ENCODE measurements at places on chromosomes 3 and 15. TPM values are rescaled to one million over a fixed set of nuclear protein-coding genes. Genes with fewer than 3 reads are reported as not detected.

GRCh38 chr15:65791335-65792137 lies 557 bp downstream of the DENND4A start:
- no peaks in the 10 kb centered on the region for H3K27me3 ChIP-seq
- peak overlapping the region; percentile 96 for H3K27ac ChIP-seq
- DNase-seq, result peak; percentile 48
- H3K4me1 ChIP-seq, result peaks cover 30% of the 10 kb centered on the region

DNA sequence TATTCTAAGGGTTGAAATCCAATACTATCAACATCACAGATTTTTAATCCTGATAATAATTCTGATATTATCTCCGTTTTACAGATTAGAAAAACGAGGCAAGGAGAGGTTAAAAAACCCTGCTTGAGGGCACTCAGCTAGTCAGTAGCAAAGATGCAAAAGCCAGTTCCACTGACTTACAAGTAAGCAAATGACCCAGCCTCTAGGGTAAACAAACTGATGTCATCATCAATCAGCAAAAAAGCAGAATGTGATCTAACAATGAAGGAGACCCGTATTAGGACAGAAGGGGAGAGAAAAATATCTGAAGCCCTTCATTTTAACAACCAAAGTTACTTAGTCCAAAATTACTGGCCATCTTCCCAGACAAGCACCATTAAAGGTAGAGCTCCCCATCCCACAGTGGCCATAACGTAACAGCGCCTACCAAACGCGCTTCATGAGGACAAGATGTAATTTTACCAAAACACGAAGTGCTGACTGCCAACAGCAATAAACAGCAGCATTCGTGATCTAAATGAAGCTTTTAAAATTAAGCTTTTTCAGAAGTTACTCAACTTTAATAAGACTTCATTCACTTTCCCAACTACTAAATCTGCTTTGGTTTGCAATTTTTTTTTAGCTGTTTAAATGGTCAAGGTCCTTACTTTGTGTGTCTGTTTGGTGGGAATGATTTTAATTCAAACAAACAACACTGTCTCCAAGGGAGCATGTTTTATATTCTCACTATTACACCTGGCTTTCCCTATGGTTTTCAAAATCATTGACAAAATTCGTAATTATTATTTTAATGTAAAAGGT lies 176.6 kb downstream of the OSBPL10 start:
- H3K4me3 ChIP-seq, result no peak overlapping the region
- H3K36me3 ChIP-seq, result no peaks in the 10 kb centered on the region
- H3K27me3 ChIP-seq, result no peaks in the 10 kb centered on the region

DNA sequence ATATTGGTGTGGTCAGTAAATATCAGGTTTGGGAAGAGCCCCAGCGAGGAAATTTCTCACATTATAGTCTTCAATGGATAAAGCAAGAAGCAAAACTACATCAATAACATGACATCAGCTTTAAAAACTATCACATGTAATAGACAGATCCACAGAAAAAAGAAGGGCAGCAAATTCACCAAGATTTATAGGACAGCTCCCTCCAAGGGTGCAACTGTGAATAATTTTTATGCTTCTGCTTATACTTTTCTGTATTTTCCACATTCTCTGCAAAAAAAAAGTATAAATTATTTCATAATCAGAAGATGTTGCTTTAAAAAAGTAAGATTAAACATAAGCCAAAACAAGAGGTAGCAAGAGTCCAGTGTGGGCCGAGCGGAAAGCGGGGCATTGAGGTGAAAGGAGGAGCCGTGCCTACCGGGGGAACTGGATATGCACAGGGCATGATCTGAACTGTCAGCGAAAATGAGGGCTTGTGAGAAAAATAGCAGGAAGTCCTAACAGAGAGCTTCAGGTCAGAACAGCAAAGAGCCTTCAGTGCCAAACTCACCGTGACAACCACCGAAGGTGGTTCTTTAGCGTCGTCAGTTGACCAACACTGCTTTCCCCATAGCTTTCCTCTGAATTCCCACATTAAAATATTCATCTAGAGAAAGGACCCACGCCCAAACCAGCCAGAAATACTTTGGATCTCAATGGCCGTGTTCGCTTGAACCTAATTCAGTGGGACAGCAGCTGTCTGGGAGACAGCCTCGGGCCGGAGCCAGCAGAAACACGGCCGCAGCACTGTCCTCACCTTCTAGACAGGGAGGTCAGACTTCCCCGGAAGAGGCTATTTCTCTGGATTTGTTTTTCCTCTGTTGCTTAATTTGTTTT lies 59.8 kb downstream of the FAM174B start:
- no peaks in the 10 kb centered on the region for H3K36me3 ChIP-seq
- H3K4me3 ChIP-seq, result no peak overlapping the region
- no peak overlapping the region for H3K27ac ChIP-seq
- DNase-seq, result no peak
- H3K4me1 ChIP-seq, result peaks cover 9% of the 10 kb centered on the region

ST8SIA2 gene
- 19.7 TPM for total RNA-seq

GRCh38 chr15:99155961-99156443 lies 51.1 kb downstream of the SYNM start:
- H3K36me3 ChIP-seq, result peaks cover 25% of the 10 kb centered on the region
- peaks cover 1% of the 10 kb centered on the region for H3K4me1 ChIP-seq
- H3K4me3 ChIP-seq, result no peak overlapping the region
- no peaks in the 10 kb centered on the region for H3K27me3 ChIP-seq

GRCh38 chr3:111081008-111081545 lies 9.5 kb downstream of the NECTIN3 start:
- no peak overlapping the region for H3K4me3 ChIP-seq
- H3K27me3 ChIP-seq, result no peaks in the 10 kb centered on the region
- peaks cover 11% of the 10 kb centered on the region for H3K4me1 ChIP-seq
- H3K27ac ChIP-seq, result no peak overlapping the region
- no peaks in the 10 kb centered on the region for H3K36me3 ChIP-seq

- H3K27ac ChIP-seq, result peak overlapping the region; percentile 92
- H3K4me1 ChIP-seq, result peaks cover 22% of the 10 kb centered on the region
- peaks cover 5% of the 10 kb centered on the region for H3K36me3 ChIP-seq
Measured at GRCh38 chr3:129663045-129663446, 56.6 kb upstream of the PLXND1 start.

DNA sequence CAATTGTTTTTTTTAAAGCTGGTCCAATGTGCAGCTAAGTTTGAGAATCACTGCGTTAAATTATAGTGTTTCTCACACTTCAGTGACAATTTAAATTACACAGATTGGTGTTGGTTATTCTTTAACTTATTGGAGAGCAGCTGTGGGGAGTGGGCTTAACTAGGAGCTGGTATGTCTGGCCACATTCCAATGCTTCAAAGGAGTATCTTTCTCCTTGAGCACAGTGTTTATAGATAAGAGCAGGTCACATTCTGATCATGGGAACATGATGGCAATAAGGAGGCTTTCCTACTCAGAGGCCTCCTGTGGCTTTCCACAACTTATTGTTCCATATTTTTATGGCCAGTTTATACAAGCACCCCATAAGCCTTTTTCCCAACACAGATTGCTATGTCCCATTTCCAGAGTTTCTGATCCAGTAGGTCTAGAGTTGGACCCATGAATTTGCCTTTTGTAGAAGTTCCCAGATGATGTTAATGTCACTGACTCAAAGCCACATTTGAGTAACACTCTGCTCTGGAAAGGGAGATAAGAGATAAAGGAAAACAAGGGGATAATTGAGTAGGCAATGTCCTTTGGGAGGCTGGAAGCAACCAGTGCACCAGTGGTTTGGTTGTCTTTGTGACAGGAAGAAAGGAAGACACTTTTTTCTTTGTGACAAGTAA lies 33.0 kb upstream of the PLSCR4 start:
- H3K27me3 ChIP-seq, result no peaks in the 10 kb centered on the region
- peaks cover 24% of the 10 kb centered on the region for H3K4me1 ChIP-seq
- peaks cover 5% of the 10 kb centered on the region for H3K36me3 ChIP-seq
- H3K27ac ChIP-seq, result peak overlapping the region; percentile 88
- peak overlapping the region; percentile 6 for H3K4me3 ChIP-seq

DNA sequence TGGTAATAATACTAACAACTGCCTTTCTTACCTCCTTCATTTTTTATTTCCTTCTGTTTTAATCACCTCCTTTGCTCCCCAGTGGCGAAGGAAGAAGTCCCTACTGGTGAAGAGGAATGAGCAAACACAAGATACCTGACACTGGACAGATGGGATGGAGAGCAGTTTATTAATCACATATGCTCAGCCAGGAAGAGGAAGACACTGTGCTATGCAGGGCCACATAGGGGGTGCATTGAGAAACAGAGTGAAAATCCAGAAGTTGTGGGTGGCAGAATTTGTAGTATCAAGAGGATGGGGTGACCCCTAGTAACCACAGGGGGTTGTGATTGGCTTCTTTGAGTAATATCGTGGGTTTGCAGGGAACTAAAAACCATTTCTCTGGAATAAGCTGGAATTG lies 1041.9 kb downstream of the OTOL1 start:
- no peak overlapping the region for H3K4me3 ChIP-seq
- H3K4me1 ChIP-seq, result no peaks in the 10 kb centered on the region

GRCh38 chr3:153172796-153173757 lies 11.1 kb downstream of the RAP2B start:
- no peaks in the 10 kb centered on the region for H3K36me3 ChIP-seq
- H3K4me3 ChIP-seq, result no peak overlapping the region
- H3K27ac ChIP-seq, result no peak overlapping the region
- no peaks in the 10 kb centered on the region for H3K4me1 ChIP-seq
- DNase-seq, result no peak
- no peaks in the 10 kb centered on the region for H3K27me3 ChIP-seq

ZNF501 gene
- 6.7 TPM for total RNA-seq

CPNE9 gene
- total RNA-seq, result 0.69 TPM

GRCh38 chr15:97866959-97867358 lies 93.5 kb upstream of the ARRDC4 start:
- no peak overlapping the region for H3K4me3 ChIP-seq
- H3K27me3 ChIP-seq, result peaks cover 12% of the 10 kb centered on the region
- H3K36me3 ChIP-seq, result no peaks in the 10 kb centered on the region

GRCh38 chr3:157120071-157120892 lies 39.7 kb downstream of the CCNL1 start:
- H3K27ac ChIP-seq, result peak overlapping the region; percentile 82
- DNase-seq, result peak; percentile 26
- H3K4me1 ChIP-seq, result peaks cover 48% of the 10 kb centered on the region
- no peak overlapping the region for H3K4me3 ChIP-seq
- H3K36me3 ChIP-seq, result peaks cover 3% of the 10 kb centered on the region
- H3K27me3 ChIP-seq, result no peaks in the 10 kb centered on the region

- H3K27me3 ChIP-seq, result no peaks in the 10 kb centered on the region
- H3K36me3 ChIP-seq, result peaks cover 19% of the 10 kb centered on the region
- peaks cover 6% of the 10 kb centered on the region for H3K4me1 ChIP-seq
- no peak overlapping the region for H3K4me3 ChIP-seq
- DNase-seq, result no peak
Measured at GRCh38 chr3:149080011-149080698, 6.2 kb downstream of the HLTF start.

DNA sequence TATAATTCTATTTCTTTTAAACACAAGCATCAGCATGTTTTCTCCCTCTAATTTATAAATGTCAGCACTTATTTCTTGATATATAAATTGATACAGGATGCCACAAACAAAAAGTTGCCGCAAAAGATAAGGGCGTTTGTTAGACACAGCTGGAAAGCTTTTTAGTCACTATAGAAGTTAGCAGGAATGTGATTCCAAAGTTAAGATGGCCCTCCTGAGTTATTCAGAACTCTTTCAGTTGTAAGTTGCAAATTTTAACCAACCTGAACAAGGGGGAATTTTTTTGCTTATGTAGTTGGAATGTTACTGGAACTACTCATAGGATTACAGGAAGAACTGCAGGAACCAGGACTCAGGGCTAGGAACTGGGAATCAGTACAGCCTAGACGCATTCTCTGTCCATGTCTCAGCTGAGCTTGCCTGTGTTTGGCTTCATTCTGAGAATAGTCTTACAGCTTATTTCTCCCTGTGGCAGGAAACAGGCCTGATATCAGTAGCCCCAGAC lies 166.3 kb downstream of the VGLL4 start:
- no peak for DNase-seq
- H3K36me3 ChIP-seq, result no peaks in the 10 kb centered on the region
- peaks cover 1% of the 10 kb centered on the region for H3K4me1 ChIP-seq
- no peak overlapping the region for H3K27ac ChIP-seq
- no peak overlapping the region for H3K4me3 ChIP-seq
- no peaks in the 10 kb centered on the region for H3K27me3 ChIP-seq

DNA sequence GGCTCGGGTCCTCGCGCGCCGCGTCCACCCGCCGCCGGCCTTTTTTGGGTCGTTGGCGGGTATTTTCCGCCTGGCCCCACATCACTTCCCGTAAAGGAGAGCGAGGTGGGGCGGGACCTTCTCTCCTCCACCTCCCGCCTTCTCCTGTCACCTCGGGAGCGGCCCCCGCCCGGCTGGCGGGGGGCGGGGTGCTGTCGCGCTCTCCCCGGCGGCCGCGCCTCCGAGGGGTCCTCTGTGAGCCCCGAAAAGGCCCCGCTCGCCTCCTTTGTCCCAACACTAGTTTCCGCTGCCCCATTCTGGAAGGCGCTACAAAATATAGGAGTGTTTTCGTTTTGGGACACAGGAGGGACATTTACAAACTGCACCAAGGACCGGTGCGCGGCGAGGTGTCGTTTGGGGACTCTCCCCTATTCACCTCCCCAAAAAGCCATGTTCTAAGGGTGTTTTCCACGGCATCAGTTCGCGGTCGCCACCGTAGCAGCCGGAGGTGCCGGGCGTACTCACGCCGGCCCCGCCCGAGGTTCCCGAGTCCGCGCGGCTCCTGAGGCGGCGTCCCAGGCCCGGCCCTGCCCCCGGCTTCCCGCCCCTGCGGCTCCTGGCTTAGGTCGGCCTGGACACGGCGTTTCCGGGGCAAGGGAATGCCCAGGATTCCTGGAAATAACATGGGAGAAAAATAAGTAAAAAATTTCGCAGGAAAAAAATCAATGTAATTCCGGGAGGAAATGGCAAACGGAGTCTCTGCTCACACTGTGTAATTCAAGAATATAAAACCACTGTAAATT lies at the start of gene RAB27A:
Gene RAB27A (minus strand): TSS at position 68 of the 782 bp plus-strand sequence. CDS start 54,879 bp downstream, outside the sequence.
- peak; percentile 62 for DNase-seq
- peaks cover 5% of the 10 kb centered on the region for H3K4me1 ChIP-seq

GRCh38 chr15:70935631-70936030 lies 43.0 kb downstream of the LRRC49 start:
- no peaks in the 10 kb centered on the region for H3K36me3 ChIP-seq
- H3K27me3 ChIP-seq, result no peaks in the 10 kb centered on the region
- no peak for DNase-seq
- no peak overlapping the region for H3K4me3 ChIP-seq
